ENCODE measurements at places on chromosomes 3 and 15. TPM values are rescaled to one million over a fixed set of nuclear protein-coding genes. Genes with fewer than 3 reads are reported as not detected.

Gene SPINK8
- not detected for total RNA-seq

Gene OR5K2
- not detected for total RNA-seq

Gene CD200
- total RNA-seq, result 15.7 TPM

Gene LRRIQ4
- 0.18 TPM for total RNA-seq

Gene CCDC13
- 0.29 TPM for total RNA-seq

Gene C3orf22
- total RNA-seq, result not detected

Gene SEMA3B
- total RNA-seq, result 2.3 TPM

Gene SPTSSB
- not detected for total RNA-seq

DNA sequence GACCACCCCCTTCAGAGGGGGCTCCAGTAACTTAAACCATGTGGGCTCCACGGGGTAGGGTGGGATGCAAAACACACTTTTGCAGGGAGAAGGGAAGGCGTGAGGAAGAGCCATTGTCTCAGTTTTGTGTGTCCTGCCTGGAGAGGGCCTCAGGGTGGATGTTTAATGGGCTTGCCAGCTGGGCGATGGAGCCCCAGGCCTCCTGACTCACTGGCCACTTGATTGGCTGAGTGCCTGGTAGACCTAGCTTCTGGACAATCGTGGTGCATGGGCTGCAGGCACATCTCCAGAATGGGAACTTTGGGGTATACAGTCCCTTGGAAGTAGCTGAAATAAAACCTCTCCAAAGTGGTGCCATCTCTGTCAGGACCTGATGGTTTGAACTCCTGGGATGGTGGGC is 118.3 kb upstream of the MRPS22 start:
- H3K4me1 ChIP-seq, result no peaks in the 10 kb centered on the region
- no peak for DNase-seq
- H3K27me3 ChIP-seq, result peaks cover 7% of the 10 kb centered on the region
- H3K27ac ChIP-seq, result no peak overlapping the region
- H3K4me3 ChIP-seq, result no peak overlapping the region

GRCh38 chr3:136396916-136397315 is 146.8 kb downstream of the PCCB start:
- H3K27ac ChIP-seq, result no peak overlapping the region
- H3K4me1 ChIP-seq, result no peaks in the 10 kb centered on the region
- H3K27me3 ChIP-seq, result no peaks in the 10 kb centered on the region
- H3K36me3 ChIP-seq, result peaks cover 5% of the 10 kb centered on the region
- DNase-seq, result no peak
- no peak overlapping the region for H3K4me3 ChIP-seq

DNA sequence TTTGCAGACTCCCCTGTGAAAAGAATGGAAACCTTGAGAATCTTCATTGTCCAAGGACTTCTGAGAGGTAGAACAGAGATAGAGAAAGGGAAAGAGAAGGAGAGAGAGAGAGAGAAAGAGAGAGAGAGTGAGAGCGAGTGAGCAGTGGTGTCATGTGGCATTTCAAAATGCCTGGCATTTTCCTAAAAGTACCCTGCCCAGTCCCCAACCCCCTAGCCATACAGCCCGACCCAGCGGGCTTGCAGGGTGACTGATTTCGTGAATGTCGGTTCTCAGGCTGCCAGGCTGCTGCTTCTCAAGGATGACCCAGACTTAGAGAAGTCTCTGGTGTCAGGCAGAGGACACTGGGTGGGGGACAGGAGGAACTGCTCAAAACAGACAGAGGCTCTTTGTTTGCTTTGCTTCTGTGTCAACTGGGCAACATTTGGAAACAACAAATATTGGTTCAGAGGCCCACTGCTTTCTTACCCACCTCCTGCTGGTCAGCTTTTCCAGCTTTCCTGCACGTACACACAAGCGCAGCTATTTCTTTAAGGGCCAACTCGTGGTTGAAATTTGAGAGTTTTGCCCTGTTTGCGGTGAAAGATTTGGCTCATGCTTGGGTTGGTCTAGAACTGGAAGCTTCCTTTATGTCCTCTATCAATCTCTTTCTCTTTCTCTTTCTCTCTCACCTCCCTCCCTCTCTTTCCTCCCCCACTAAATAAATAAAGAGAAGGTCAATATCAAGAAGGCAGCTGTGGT is 3.7 kb upstream of the TF start:
- H3K4me3 ChIP-seq, result no peak overlapping the region
- H3K4me1 ChIP-seq, result no peaks in the 10 kb centered on the region
- DNase-seq, result no peak
- H3K36me3 ChIP-seq, result no peaks in the 10 kb centered on the region
- peaks cover 32% of the 10 kb centered on the region for H3K27me3 ChIP-seq
- no peak overlapping the region for H3K27ac ChIP-seq

DNA sequence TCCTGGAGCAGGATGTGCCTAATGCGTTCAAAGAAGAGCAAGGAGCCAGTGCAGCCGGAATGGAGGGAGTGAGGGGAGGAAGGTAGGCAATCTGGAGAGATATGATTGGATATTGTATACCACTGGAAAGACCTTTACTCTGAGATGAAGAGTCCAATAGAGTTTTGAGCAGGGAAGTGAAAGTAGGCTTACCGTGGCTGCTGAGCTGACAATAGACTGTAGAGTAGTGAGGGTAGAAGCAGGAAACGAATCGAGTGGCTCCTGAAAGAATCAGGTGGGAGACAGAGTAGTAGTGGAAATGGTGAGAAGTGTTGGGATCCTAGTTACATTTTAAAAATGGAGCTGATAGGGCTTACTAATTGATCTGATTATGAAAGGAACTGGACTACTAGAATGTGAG is 51.8 kb upstream of the NUDT16 start:
- H3K27ac ChIP-seq, result no peak overlapping the region
- no peaks in the 10 kb centered on the region for H3K27me3 ChIP-seq
- no peak for DNase-seq
- no peak overlapping the region for H3K4me3 ChIP-seq
- H3K36me3 ChIP-seq, result no peaks in the 10 kb centered on the region

DNA sequence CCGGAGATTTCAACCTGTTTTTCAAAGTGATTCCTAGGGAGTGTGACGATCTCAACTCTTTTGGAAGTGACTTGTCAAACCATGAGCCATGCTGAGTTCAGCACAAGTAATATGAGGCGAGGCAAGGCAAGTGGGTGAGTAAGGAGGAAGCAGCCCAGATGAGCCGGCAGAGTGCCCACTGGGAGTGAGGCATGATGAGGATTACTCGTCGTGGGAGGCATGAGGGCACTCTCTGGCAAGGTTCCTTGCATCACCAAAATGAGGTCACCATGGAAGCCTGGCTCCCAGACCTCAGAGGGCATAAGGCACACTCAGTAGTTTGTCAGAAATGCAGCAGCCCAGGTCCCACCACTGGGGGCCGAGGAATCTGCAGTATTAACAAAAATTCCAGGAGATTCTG is 636.1 kb downstream of the MAGI1 start:
- H3K36me3 ChIP-seq, result no peaks in the 10 kb centered on the region
- H3K4me3 ChIP-seq, result no peak overlapping the region
- no peak for DNase-seq
- H3K27ac ChIP-seq, result no peak overlapping the region
- H3K4me1 ChIP-seq, result no peaks in the 10 kb centered on the region

Measured in activated CD8-positive, alpha-beta T cell treated with anti-CD3 and anti-CD28 coated beads for 36 hours (primary cell).